ENCODE measurements at places on chromosomes 5 and 9.

- no peak for DNase-seq
These were observed 669.0 kb downstream of the ACTL7B start for GRCh38 chr9:108186642-108187395.

GRCh38 chr9:75039801-75040200 lies 11.7 kb upstream of the CARNMT1 start:
- DNase-seq, result no peak

DNA sequence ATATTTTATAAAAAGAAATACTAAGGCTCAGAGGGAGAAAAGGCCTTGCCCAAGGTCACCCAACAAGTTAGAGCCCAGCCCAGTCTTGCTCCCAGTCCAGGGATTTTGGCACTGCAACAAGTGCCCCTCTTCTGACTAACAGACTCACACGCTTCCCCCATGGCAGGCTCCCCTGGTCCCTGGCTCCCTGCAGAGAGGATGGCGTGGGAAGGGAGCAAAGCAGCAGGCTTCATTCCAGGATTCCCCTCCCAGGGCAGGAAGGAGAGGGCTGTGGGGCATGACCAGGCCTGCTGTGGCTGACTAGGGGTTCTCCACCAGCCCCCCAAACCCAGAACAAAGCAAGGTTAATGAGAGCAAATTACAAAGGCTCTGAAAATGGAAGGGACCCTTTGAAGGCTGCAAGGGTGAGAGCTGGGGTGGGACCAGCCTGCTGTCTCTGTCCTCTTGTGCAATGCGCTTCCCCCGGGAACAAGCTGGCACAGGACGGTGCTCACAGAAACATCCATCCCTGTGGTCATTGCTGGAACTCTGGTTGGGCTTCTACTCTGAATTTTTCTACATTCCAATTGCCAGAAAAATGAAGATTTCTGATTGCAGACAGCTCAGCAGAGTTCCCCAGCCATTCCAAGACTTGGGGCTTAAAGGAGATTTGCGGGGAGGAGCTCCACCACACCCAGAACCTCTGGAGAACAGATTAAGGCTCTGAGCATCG lies 37.1 kb upstream of the FAT2 start:
- no peak for DNase-seq

DNA sequence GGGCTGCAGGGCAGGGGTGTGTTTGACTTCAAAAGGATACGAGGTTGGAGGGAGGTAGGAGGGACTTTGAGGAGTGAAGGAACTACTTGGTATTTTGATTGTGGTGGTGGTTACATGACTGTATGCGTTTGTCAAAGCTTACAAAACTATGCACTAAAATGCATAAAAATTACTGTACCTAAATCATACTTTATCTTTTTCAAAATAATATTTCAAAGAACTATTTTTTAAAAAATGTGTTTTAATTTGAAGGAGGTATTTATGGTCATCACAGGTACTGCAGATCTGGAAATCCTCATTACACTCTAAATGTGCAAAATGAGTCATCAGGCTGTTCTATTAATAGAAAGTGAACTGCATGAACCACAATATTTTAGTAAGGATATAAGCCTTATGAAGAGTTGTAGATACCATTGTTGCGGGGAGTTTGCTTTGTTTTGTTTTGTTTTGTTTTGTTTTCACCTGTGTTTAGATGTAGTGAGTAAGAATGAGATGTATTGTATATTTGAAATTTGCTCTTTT lies 116.9 kb downstream of the ARRDC3 start:
- no peak for DNase-seq

- DNase-seq, result no peak
These were observed 77.9 kb downstream of the SEMA5A start for GRCh38 chr5:9468060-9468388.

DNA sequence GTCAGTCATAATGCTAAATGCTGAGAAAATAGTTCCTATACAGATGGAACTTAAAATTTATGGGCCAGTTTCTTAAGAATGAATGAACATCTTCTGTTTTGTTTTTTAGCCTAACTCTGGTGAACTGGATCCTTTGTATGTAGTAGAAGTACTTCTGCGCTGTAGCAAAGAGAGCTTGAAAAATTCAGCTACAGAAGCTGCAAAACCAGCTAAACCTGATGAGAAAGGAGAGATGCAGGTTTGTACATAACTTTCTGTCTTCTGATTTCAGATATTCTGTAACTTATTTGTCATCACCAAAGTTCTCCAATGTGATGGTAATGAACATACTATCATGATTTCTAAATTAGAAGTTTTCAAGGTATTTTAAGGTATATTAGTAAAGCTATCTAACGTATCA lies 80.1 kb downstream of the MTREX start:
- DNase-seq, result no peak
